ENCODE measurements at places on chromosomes 6 and 20.

- DNase-seq, result no peak
Observed at GRCh38 chr20:17314264-17314663, 87.4 kb downstream of the PCSK2 start.

DNA sequence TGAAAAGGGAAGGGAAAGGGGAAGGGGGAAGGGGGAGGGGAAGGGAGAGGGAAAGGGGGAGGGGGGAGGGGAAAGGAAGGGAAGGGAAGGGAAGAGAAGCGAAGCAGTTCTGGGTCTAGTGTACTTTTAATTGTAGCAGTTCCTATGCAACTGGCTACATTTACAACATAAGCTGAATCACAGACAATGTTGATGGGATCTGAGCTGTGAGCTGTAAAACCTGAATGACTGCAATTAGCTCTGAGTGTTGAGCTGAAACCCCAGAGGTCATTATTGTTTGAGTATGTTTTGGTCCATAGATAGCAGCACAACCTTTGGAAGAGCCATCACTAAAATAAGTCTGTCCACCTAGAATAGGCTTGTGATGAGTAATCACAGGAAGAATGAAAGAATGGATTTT, 7.2 kb upstream of the ABHD12 start:
- no peak for DNase-seq

GRCh38 chr6:131795366-131795765, 12.5 kb upstream of the ENPP1 start:
- no peak for DNase-seq

DNA sequence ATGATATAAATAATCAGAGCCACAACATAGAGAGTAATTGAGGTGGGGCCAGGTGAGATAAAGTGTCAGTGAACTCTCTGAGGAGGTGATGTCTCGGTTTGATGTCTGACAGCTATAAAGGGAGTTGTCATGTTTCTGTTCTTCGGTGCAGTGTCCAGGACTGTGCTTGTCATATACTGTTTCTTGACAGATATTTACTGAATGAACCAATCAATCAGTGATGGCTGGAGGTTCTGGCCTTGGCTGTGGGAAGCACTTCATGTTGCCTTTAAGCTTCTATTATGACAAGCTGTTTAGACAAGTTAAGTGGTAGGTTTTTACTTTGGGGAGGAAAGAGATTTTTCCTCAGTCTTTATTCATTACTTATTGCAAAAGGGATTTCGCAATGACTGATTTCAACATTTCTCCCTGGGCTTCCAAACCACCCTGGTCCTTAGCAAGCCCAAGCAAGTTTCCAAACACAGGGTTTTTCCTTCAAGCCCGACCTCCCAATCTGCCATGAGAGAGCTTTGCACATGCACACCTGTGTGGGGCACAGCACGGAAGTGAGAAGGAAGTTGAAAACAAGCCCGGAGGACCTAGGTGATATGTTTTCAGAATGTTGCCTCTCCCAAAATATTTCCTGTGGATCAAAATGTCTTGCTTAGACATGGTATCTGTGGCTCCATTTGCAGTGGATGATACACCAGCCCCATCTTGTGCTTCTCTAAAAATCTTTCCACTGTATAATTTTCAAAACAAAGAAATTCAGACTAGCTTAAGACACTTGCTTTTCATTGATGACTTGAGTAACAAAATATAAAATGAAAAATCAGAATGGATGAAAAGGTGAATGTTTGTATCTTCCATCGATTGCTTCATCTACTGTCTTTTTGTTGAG, 567.3 kb upstream of the BTBD3 start:
- no peak for DNase-seq

GRCh38 chr6:38480036-38480435, 159.7 kb downstream of the BTBD9 start:
- DNase-seq, result no peak

DNA sequence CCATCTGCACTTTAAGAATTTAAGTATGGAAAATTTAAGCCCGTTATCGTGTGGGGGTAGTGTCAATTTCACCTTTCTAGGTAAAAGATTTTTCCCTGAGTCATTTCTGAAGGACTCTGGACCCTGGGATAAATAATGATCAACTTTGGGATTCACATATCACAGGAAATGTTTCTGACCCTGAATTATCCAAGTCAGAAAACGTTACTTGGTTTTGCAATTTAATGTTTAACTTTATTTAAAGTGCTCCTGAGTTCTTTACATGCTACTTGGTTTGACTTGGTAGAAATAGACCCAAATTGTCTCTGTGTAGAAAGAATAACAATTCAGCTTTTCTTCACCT, 1.5 kb upstream of the SLC17A3 start:
- DNase-seq, result no peak

Measured in nephron progenitor cell (in vitro differentiated cells).